Activated T-helper 1 cell treated with anti-CD3 and anti-CD28 coated beads, Interleukin-2, amount 50 U/mL, for 16 hours (primary cell): ENCODE measurements at places on chromosomes 3 and 15.

- DNase-seq: no peak
Measured at GRCh38 chr3:168095611-168096209, at the start of gene GOLIM4. TSS of gene GOLIM4 (minus strand) at chr3:168095924. CDS start at chr3:168095285, 639 bp downstream.

DNA sequence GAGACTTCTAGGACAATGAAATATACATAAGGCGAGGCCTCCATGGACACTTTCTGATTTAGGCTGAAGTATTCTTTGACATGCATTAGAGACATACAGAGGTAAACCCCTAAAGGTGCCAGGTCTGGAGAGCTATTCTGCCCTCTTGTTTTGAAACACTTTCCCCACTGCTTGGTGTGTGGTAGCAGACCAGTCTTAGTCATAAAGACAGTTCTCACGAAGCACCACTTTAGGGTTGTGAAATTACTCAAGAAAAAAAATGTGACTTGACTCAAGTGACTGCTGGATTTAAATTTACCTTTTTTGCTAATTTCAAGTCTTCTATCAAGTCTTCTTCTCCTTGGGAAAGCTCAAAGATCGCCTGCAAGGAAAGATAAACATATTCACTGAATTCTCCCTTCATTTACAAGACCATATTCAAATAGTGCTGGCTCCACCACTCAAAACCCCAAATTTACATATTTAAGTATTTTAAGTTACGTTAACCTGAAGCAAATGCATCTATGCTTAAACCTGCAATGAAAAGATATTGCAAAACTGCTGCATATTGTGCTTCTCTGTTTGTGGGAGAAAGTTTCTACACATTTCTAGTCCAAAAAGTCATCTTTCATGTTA is 48.4 kb downstream of the ARHGEF3 start:
- no peak for DNase-seq

DNA sequence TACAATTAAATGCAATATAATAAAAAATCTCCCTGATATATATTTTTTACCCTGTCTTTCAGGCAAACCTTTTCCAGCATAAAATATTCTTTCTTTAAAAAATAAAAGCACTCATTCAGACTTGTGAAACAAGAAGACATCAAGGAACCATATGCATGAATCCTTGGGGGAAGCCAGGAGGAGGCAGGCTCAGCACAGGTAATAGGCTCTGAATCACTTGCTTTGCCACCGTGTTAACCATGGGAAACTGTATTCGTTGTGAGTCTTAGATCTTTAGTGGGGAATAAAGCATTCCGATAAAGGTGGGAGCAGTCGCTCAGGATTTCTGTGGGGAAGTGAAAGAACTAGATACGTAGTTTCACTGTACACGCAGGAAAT is 42.4 kb downstream of the FBN1 start:
- no peak for DNase-seq

- DNase-seq: no peak
Measured at GRCh38 chr3:17182166-17182565, 297.4 kb downstream of the PLCL2 start.

GRCh38 chr3:133124511-133124910 is 86.3 kb downstream of the TMEM108 start:
- DNase-seq: no peak

- DNase-seq: no peak
Measured at GRCh38 chr15:54502416-54503075, 524.3 kb downstream of the UNC13C start.

GRCh38 chr15:69531665-69532027 is 79.0 kb downstream of the RPLP1 start:
- DNase-seq: no peak

GRCh38 chr3:154378311-154378710 is 51.7 kb downstream of the GPR149 start:
- DNase-seq: no peak

- DNase-seq: no peak
Measured at GRCh38 chr15:61447981-61448380, 218.9 kb upstream of the RORA start.

- no peak for DNase-seq
Measured at GRCh38 chr3:50370594-50370993, 11.3 kb upstream of the TMEM115 start.

DNA sequence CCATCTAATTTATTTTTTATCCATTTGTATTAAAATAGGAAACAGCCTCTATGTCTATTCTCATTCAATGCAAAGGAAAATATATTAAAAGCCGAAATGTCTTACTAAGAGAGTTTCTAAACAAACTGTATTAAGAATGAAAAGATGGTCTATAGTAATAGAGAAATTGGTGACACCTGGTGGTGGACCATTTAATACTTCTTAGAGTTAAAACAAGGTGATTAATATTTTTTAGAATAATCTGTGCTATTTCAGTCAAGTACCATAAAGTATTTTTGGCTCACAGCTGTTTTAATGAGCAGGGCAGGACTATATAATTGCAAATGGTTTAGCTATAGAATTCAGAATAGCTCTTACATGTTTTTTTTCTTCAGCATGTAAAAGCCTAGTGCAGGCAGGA is 55.7 kb downstream of the SYNPR start:
- DNase-seq: no peak

- no peak for DNase-seq
Measured at GRCh38 chr3:66047311-66048050, 8.8 kb upstream of the MAGI1 start.

- DNase-seq: no peak
Measured at GRCh38 chr3:57383406-57383805, 90.9 kb upstream of the ASB14 start.

DNA sequence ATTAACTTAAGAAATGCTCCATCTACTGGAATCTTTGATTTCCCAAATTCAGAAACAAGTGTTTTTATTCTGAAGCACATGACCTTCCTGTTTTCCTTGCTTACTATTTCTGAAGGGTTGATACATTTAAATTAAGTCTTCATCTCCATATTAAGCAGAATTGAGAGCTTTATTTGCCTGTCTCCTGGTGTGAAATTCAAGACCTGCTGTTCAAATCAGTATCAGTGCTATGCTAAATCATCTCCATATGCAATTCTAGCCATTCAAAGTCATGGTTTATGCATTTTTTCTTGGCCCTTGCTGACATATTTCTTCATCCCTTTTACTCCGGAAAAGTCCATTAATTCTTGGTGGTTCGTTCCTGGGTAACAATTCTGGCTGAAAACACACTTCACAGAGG is 195.4 kb downstream of the ATP8B4 start:
- no peak for DNase-seq

GRCh38 chr3:169813757-169814517 is 1.2 kb upstream of the LRRC34 start:
- DNase-seq: peak; percentile 58

DNA sequence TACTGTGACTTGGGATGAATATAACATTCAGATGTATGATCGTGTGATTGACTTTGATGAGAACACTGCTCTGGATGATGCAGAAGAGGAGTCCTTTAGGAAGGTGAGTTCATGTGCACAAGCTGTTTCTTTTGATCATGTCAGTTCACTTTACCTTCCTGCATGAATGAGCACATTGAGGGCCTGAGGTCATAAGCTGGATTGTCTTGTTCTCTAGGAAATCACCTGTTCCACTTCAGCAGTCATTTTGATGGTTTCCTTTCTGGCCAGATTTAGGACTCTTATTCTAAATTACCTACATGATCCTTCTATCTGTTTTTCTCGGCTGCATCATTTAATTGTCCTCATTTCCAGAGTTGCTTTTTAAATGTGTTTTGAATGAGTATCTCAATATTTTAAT is 4.1 kb downstream of the RCN2 start:
- no peak for DNase-seq

DNA sequence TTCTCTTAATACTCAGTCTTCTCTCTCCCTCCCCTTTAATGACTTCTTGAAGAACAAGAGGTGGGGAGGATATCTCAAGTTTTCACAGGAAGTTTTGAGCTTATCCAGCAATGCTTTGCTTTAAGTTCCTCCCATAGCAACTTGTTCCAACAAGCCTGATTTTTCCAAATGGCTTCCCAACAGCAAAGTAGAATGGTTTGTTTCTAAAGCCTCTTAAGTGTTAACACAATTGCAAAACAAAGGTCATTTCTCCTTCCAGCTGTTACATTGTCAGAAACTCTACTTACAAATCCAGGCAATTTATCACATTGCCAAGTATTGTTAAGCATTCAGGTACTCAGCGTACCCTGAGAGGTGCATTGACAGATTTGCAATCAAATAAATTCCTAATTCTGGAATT is 6.8 kb upstream of the ZNF770 start:
- DNase-seq: no peak

DNA sequence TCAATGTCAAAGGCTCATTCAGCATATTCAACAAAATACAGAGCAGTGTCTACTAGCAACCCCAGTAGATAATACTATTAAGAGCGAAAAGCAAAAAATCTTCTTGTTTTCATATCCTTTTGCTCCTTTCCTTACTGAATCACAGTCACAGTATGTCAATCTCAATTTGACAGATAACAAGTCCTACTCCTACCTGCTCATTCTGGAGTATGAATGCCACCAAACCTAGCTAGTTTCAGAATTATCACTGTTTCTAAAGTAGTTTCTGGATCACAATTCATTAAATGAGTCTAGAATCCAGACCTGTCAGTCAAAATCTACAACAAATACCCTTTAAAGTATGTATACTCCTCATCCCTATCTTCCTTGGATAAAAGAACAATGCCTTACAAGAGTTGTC is 51.5 kb downstream of the MKRN2 start:
- no peak for DNase-seq

DNA sequence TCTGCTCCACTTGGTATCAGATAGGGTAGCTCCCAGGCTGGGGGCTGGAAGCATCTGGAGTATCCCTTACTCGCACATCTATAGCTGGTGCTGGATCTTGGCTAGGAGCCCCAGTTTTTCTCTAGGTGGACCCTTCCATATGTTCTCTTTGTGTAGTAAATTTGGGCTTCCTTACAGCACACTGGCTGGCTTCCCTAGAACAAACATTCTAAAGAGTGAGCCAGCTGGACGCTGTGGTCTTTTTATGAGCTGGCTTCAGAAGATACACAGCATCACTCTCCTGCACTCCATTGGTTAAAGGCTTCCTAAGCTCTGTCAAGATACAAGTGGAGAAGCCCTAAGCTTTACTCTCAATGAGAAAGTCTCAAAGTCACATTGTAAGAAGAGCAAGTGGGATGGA is 322.1 kb downstream of the WDR72 start:
- no peak for DNase-seq

DNA sequence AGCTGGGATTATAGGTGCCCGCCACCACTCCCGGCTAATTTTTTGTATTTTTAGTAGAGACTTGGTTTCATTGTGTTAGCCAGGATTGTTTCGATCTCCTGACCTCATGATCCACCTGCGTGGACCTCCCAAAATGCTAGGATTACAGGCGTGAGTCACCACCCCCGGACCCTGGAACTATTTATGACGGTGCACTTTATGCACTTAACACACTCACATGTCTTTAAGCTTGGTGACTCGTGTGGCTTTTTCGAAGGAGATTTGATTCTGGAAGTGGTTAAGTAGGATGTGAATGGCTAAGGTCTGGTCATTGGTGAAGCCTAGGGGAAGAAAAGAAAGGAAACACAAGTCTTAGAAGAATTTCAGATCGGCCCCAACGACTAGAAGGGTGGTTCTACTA is 20.3 kb downstream of the BBS4 start:
- DNase-seq: no peak

- no peak for DNase-seq
Measured at GRCh38 chr3:39601241-39601640, 133.8 kb downstream of the MOBP start.

- DNase-seq: no peak
Measured at GRCh38 chr3:52527732-52528585, 5.7 kb downstream of the NT5DC2 start.

- DNase-seq: no peak
Measured at GRCh38 chr3:63937661-63938651, 25.8 kb upstream of the SCAANT1 start.

DNA sequence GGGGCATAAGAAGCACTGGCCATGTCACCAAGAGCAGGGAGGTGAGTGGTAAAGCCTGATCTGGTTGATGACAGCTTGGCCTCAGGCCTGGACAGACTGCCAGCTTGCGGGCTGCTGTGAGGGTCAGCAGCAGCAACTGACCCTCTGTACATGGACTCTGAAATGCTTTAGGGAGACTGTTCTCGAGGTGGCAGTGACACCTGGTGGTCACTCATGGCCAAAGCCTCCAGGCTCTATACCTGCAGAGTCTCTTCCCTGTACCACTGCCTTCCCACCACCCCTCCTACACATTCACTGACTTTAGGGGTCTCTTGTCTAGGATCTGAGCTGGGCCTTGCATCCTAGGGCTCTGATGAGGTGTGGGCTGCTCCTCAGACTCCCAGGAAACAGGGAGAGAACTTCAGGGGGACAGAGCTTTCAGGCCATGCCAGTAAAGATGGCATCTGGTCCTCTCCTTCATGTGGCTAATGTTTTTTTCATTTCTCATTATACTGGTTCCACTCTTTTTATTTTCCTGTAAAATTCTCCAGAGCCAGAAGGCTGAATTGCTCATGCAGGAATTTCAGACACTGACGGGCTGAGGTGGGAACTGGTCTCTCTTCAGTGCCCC is 17.2 kb upstream of the TIMP4 start:
- no peak for DNase-seq

- no peak for DNase-seq
Measured at GRCh38 chr3:87370007-87370406, 93.6 kb upstream of the POU1F1 start.

DNA sequence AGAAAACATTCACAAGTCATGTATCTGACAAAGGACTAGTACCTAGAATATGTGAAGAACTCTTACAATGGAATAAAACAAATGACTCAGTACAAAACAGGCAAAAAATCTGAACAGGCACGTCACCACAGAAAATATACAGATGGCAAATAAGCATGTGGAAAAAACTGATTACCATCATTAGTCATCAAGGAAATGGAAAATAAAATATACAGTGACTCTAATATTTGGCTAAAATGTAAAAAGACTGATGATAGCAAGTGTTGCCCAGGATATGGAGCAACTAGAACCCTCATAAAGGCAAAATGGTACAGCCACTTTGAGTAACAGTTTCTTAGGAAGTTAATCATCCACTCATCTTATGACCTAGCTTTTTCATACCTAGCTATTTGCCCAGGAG is 95.8 kb upstream of the ABHD17C start:
- DNase-seq: no peak

DNA sequence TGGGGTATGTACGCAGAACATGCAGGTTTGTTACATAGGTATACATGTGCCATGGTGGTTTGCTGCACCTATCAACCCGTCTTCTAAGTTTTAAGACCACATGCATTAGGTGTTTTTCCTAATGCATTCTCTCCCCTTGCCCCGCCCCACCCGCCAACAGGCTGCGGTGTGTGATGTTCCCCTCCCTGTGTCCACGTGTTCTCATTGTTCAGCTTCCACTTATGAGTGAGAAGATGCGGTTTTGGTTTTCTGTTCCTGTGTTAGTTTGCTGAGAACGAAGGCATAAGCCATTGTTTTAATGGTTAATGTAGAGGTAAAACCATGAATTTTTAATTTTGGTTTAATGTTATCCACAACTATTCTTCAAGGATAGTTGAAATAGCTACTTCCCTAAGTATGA is 346.8 kb upstream of the EPHA6 start:
- no peak for DNase-seq
